ENCODE measurements at places on chromosomes 12 and 14. TPM values are rescaled to one million over a fixed set of nuclear protein-coding genes. Genes with fewer than 3 reads are reported as not detected.

DNA sequence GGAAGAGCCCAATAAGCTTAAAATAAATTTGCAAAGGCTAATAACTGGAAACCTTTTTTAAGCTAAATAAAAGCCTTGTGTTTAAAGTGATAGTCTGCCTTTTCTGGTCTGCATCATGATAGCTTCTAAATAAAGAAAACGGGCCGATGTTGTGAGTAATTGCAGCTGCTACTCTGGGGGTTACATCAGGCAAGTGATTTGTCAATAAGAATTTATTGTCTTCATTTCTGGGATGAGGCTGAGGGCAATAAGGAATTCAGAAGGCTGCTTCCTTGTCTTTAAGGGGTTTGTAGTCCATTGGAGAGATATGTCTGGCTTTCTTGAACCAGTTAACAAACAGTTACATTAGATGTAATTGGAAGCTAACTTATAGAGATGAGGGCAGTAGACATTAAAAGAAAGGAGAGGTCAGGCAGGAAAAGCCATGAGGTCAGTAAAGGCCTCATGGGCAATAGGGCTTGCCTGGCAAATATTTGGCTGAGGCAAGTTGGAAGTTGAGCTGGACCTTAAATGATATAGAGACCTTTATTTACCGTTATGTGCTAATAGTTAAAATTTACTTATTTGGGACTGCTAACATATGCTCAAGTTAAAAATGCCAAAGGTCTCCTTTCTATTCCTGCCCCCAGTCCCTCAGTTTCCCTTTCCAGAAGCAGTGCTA lies 85.0 kb downstream of the CRADD start:
- no peak for DNase-seq

GRCh38 chr14:103138301-103139131 lies 15.3 kb downstream of the TNFAIP2 start:
- DNase-seq = no peak

DNA sequence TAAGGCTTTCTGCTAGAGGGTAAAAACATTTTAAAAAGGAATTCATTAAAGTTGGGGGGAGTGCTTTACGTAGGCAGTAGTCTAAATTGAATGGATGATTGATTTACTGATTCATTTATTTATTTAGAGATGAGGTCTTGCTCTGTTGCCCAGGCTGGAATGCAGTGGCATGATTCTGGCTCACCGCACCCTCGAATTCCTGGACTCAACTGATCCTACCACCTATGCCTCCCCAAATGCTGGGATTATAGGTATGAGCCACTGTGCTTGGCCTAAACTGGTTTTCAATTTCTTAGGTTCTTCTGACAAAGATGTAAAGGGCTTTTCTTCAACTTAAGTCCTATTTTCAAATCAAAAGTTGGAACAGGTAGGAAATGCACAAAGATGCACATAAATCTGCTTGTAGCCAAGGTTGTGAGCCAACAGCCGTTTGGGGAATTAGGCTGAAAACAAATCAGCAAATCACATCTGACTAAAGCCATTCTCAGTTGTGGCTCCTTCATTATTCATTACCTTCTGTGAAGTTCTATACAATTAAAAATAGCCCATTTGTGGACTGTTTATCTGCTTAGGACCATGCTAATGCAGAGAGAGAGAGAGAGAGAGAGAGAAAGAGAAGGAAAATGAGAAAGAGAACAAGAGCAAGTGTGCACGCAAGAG lies 218.0 kb downstream of the PPM1H start:
- DNase-seq = no peak

DNA sequence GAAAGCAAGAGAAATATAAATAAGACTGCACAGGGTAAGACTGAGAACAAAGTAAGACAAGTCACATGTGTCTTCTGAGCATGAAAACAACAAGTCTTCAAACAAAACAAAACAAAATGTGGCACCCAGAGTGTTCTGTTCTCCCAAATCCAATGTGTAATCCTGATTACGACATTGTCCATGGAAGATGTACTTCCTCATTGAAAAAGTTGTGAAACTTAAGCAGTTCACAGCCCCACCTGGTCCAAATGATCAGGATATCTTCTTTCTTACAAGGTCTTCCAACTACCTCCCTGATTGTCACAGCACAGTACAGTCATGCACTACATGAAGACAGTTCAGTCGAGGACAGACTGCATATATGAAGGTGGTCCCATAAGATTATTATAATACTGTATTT lies 23.3 kb upstream of the NEK9 start:
- DNase-seq = no peak

- no peak for DNase-seq
Observed at GRCh38 chr14:65223636-65224035, 121.3 kb upstream of the MAX start.

GRCh38 chr12:26226629-26227360 lies 31.4 kb downstream of the SSPN start:
- DNase-seq = no peak

DNA sequence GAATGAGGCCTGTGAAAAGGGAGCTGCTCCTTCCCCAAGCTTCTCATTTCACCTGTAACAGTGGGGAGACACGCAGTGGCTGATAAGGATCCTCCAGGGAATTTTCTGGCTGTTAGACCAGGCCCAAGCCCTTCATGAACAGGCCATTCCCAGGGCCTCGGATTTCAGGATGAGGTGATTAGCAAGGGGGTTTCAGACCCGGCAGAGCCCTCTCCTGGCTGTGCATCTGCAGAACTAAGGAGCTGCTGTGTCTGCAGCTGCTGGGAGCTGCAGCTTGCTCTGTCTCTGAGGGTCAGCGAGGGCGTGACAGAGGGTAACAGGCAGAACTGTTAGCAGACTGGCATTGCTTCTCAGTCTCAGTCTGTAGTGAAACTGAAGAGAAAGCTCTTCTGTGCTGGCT lies 110.4 kb downstream of the KCNA5 start:
- no peak for DNase-seq

DNA sequence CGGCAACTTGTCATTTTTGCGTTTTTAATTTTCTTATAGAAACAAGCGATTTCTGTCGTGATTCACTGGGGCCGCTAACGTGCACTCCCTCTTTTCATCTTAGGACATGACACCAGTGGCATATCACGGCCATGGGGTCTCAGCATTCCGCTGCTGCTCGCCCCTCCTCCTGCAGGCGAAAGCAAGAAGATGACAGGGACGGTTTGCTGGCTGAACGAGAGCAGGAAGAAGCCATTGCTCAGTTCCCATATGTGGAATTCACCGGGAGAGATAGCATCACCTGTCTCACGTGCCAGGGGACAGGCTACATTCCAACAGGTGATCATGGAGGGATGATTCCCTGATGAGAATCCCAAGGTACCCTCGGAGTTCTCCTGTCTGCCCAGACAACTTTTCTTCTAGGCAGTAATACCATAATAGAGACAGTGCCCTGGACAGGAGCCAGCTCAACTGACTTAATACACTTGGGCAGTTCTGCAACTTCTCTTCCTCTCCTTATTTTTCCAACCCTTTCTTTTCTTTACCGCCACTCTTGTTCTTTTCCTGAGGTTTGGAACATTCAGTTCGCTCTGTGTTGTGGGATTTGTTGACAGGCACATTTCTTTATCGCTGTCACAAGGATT lies 821 bp downstream of the TMEM106C start:
- no peak for DNase-seq

DNA sequence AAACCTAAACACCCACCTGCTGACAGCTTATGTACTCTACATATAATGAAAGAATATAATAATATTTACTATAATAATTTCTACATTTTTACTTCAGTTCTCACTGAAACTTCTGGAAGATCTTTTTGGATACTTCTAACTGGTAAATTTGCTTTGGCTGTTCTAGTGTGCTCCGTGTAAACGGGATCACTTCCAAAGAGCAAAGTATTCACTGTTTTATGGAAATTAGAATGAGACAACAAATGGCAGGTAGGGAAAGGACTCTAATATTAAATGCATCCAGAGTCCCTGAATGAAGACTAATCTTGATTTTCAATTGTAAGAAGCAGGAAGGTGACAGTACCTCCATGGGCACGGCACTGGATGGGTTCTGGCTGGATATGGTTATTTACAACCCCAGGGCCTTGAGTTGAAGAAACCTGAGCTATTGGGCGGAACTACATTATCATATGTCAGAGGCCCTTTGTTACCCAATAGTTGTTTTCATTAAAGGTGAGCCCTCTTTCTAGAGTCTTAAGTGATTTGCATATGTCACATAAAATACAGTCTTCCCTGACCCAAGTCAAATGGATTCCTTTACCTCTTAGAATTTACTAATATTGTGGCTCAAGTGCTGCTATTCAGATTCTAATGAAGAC lies 10.7 kb downstream of the ERP29 start:
- no peak for DNase-seq

DNA sequence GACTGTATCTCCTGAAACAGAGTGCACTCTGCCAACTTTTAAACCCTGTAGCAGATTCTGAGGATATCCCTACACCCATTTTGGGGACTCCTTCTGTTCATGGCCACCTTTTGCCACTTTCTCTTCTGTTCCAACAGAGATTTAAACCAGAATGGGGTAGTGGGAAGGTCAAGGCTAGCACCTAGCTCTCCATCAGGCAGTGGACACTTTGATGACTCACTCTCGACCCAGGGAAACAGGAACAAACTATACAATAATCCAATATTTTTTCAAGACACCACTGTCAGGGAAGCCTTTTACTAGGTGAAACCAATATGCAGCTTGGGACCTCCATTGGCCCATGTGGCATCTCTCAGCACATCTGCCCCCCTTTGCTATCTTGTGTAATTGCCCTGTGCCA lies 103.6 kb downstream of the DAAM1 start:
- no peak for DNase-seq

DNA sequence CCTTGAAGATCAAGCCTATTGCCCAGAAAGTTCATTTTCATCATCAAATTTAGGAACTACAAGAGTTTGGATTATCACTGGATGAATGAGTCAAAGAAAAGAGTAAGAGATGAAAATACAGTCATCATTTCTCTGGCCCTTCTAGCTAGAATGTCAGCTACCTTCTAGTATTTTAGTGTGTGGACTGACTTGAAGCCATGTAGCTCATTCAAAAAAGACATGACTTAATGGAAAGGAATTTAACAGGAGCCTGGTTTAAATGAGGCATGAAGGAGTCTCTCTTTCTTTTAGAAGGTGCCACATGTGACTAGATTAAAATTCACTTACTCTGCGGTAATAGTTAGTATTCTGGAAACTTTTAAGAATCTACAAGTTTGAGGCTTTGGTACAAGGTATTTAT lies 7.1 kb downstream of the PTHLH start:
- no peak for DNase-seq

- DNase-seq = no peak
Observed at GRCh38 chr12:102435827-102436436, 44.4 kb downstream of the IGF1 start.

- DNase-seq = no peak
Observed at GRCh38 chr12:130128790-130129735, 33.2 kb upstream of the FZD10 start.

GRCh38 chr12:132631666-132632065 lies 13.1 kb downstream of the P2RX2 start:
- no peak for DNase-seq

- no peak for DNase-seq
Observed at GRCh38 chr12:105986779-105987684, 151.7 kb downstream of the NUAK1 start.

- peak; percentile 73 for DNase-seq
Observed at GRCh38 chr12:26853303-26854030, 20.5 kb upstream of the ITPR2 start.

DNA sequence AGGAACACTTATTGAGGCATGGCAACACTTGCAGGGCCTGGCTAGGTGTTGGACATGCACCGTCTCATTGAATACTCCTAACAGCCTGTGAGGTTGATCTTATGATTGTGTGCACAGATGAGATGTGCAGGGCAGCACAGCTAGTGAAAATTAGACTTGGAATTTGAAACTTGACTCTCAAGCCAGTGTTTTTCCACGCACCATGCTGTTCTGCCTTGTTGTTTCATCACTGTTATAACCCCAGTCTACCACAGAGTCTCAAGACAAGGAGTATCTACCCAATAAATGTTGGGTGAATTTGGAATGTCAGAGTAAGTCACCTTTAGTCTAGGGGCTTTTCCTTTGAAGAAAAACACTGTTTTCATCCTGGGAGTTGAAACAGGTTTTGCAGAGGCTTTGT lies 55.8 kb upstream of the LRIG3 start:
- DNase-seq = no peak

GRCh38 chr14:62369919-62370560 lies 607.8 kb downstream of the SNAPC1 start:
- DNase-seq = no peak

DNA sequence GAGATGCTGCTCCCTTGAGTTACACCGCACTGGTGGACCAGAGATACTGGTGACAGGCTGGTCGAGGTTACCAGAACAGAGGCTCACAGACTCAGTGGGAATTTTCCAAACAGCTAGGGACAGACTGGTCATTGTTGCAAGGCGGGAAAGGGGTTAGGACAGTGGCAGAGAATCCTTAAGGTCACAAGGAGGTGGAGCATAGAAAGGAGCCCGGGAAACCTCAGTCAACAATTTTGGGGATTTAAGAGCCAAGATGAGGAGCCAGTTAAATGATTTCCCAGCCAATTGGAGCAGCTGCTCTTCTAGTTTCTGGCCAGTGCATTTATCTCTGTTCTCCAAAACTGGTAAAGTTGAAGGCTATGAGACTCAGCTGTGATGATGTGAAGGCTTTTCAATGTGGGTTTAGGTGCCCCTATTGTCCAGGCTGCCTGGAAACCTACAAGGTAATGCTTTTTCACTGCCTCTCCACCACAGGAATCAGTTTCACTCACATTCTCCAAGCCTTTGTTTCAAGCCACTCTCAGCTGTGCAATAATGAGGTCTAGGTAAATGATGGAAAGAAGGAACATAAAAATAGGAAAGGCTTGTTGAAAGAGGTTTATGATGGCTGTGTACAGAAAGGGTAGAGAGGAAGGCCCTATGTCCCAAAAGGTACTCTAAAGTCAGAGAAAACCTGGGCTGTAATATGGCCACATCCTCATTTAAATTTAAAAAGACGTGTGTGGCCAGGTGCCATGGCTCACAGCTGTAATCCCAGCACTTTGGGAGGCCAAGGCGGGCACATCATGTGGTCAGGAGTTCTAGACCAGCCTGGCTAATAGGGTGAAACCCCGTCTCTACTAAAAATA lies 7.0 kb upstream of the TNS2 start:
- no peak for DNase-seq

- DNase-seq = no peak
Observed at GRCh38 chr14:77868552-77869285, 68.8 kb downstream of the ADCK1 start.

GRCh38 chr14:90383731-90384542 lies 12.9 kb upstream of the CALM1 start:
- peak; percentile 64 for DNase-seq

- DNase-seq = no peak
Observed at GRCh38 chr12:63917864-63918799, 73.6 kb downstream of the SRGAP1 start.

KRT73 gene
- polyA plus RNA-seq = not detected

KLRB1 gene
- 0.56 TPM for polyA plus RNA-seq

SLC17A8 gene
- polyA plus RNA-seq = 0.19 TPM

PWP1 gene
- 34.6 TPM for polyA plus RNA-seq

SRRM4 gene
- 0.31 TPM for polyA plus RNA-seq

BCL7A gene
- polyA plus RNA-seq = 21.2 TPM

HOXC9 gene
- 17.4 TPM for polyA plus RNA-seq

KCNC2 gene
- 0.52 TPM for polyA plus RNA-seq

CLECL1 gene
- 0.31 TPM for polyA plus RNA-seq

CD163L1 gene
- polyA plus RNA-seq = 5.5 TPM

Measured in hindlimb muscle (tissue), 1 donor.